ENCODE measurements at places on chromosomes 16 and 17. TPM values are rescaled to one million over a fixed set of nuclear protein-coding genes. Genes with fewer than 3 reads are reported as not detected.
A peak's percentile ranks its signal among the peaks of the same experiment; 100 is the strongest.

DNA sequence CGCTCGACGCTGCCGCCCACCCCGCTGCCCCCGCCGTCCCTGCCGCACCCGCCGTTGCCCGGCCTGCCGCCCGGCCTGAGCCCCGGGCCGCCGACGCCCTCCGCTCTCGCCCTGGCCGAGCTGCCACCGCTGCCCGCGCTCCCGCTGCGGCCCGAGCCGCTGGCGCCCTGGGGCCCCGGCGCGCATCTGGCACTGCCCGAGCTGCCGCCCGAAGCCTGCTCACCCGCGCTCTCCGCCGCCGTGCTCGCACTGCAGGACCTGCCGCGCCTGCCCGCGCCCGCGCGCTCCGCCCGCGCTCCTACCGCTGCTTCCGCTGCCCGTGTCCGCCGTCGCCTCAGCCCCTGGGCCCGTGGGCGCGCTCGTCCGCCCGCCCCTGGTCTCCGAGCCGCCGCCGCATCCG lies 8.4 kb upstream of the CLDN9 start:
- H3K27me3 ChIP-seq, result peaks cover 48% of the 10 kb centered on the region
- H3K4me1 ChIP-seq, result peaks cover 25% of the 10 kb centered on the region
- no peak for DNase-seq
- no peak overlapping the region for H3K27ac ChIP-seq

DNA sequence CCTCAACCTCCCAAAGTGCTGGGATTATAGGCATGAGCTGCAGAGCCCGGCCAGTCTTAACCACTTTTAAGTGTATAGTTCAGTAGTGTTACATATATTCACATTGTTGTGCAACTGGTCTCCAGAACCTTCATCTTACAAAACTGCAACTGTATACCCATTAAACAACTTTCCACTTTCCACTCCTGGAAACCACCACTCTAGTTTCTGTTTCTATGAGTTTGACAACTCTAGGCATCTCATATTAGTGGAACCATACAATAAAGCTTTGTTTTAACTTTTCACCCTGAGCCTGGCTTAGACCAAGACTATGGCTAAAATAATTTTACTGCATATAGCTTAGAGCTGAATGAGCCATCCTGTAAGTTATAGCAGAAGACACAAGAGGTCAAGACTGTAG lies 108.0 kb upstream of the GOT2 start:
- H3K4me1 ChIP-seq, result no peaks in the 10 kb centered on the region
- H3K27ac ChIP-seq, result no peak overlapping the region
- no peaks in the 10 kb centered on the region for H3K36me3 ChIP-seq
- H3K4me3 ChIP-seq, result no peak overlapping the region
- no peak for DNase-seq

GRCh38 chr17:61463316-61464129 lies 11.3 kb downstream of the TBX4 start:
- no peak overlapping the region for H3K4me3 ChIP-seq
- no peak overlapping the region for H3K27ac ChIP-seq
- peaks cover 59% of the 10 kb centered on the region for H3K27me3 ChIP-seq
- peaks cover 14% of the 10 kb centered on the region for H3K4me1 ChIP-seq

DNA sequence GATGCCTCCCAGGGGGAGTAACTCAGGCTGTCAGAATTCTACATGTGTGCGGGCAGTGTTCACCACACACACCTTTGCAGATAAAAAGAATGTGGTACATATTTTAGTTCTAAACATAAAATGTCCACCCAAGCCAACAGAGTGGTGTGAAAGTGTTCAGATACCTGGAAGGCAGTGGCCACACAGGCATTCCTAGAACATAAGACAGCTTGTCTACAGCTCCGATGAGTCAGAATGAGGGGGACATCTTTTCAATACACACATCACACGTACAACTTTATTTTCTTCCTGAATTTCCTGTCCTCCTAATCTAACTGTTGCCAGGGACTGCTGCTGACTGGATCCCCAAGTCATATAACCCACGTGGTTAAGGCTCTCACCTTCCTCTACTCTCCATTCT lies 142.3 kb downstream of the ZFHX3 start:
- H3K4me1 ChIP-seq, result peaks cover 8% of the 10 kb centered on the region
- no peaks in the 10 kb centered on the region for H3K36me3 ChIP-seq
- no peak for DNase-seq
- no peak overlapping the region for H3K27ac ChIP-seq

DNA sequence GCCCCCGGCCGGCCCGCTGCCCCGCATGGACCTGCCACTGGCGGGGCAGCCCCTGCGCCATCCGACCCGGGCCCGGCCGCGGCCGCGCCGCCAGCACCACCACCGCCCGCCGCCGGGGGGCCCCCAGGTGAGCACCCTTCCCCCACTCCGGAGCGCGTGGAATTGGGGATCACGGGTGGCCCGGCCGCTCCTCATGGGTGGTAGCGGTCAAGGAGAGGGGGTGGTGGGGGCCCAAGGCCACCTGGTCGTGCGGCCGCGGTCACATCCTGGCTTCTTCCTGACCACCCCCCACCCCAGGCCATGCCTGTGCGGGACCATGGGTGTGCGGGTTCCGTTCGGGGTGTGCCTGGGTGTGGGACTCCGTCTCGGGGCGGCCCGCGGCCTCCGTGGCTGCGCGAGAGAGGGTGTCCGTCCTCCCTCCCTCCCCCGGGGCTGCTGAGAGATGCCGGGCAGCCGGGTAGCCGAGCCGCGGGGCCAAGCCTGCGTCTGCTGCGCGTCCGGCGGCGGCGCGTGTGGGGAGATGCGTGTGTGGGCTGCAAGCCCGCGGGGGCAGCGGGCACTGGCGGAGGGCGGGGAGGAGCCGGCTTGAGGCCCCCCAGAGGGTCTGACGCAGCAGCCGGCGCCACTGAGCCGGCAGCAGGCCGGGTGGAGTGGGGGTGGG lies 6.8 kb downstream of the ACD start:
- H3K4me3 ChIP-seq, result peak overlapping the region; percentile 43
- H3K36me3 ChIP-seq, result peaks cover 16% of the 10 kb centered on the region
- H3K27me3 ChIP-seq, result peaks cover 65% of the 10 kb centered on the region

Gene SHISA6
- total RNA-seq, result 4.9 TPM

Gene KRT17
- 2,751 TPM for total RNA-seq

GRCh38 chr16:19162085-19162484 lies 6.0 kb upstream of the SYT17 start:
- no peak for DNase-seq
- no peak overlapping the region for H3K4me3 ChIP-seq
- no peaks in the 10 kb centered on the region for H3K36me3 ChIP-seq
- H3K27ac ChIP-seq, result no peak overlapping the region
- H3K4me1 ChIP-seq, result no peaks in the 10 kb centered on the region

GRCh38 chr17:76492123-76492988 lies 8.9 kb downstream of the RHBDF2 start:
- peak overlapping the region; percentile 1 for H3K4me3 ChIP-seq
- no peak for DNase-seq
- no peaks in the 10 kb centered on the region for H3K36me3 ChIP-seq
- peaks cover 48% of the 10 kb centered on the region for H3K4me1 ChIP-seq
- H3K27ac ChIP-seq, result peak overlapping the region; percentile 76
- no peaks in the 10 kb centered on the region for H3K27me3 ChIP-seq

DNA sequence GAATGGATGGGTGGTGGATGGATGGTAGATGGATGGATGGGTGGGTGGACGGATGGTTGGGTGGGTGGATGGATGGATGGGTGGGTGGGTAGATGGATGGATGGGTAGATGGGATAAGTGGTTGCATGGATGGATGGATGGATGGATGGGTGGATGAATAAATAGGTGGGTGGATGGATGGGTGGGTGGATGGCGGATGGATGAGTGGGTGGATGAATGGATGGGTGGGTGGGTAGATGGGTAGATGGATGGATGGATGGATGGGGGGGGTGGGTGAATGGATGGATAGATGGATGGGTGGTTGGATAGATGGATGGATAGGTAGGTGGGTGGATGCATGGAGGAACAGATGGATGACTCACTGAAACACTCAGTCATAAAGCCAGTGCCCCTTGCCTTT lies 51.0 kb upstream of the FASN start:
- H3K36me3 ChIP-seq, result no peaks in the 10 kb centered on the region
- H3K4me3 ChIP-seq, result no peak overlapping the region
- H3K27me3 ChIP-seq, result no peaks in the 10 kb centered on the region

- H3K27ac ChIP-seq, result no peak overlapping the region
- no peak overlapping the region for H3K4me3 ChIP-seq
- H3K36me3 ChIP-seq, result no peaks in the 10 kb centered on the region
- H3K4me1 ChIP-seq, result peaks cover 1% of the 10 kb centered on the region
- no peak for DNase-seq
These were observed 147.4 kb upstream of the SDK2 start for GRCh38 chr17:73791631-73792030.

GRCh38 chr17:6408276-6408675 lies 26.6 kb downstream of the AIPL1 start:
- H3K4me3 ChIP-seq, result no peak overlapping the region
- H3K36me3 ChIP-seq, result no peaks in the 10 kb centered on the region
- no peak for DNase-seq

- H3K4me3 ChIP-seq, result no peak overlapping the region
- DNase-seq, result no peak
- H3K36me3 ChIP-seq, result peaks cover 81% of the 10 kb centered on the region
- no peaks in the 10 kb centered on the region for H3K4me1 ChIP-seq
These were observed 34.6 kb downstream of the NME2 start for GRCh38 chr17:51200846-51201245.

Gene ANKS4B
- total RNA-seq, result not detected

DNA sequence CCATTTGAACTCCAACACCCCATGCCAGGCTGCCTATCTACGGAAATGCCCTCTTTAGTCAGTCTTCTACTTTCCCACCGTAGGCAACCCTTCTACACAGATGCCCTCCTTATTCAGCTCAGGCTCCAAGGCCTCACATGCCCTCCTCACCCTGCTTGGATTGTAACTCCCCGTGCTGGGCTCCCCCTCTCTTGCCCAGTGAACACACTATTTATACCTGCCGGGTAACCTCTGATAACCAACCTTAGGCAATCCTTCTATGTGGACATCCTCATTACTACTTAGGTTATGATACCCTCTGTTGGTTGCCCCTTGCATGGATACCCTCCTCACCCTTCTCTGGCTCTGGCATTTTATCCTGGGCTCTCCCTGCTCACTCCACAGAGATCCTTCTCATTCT lies 50.3 kb downstream of the NFAT5 start:
- DNase-seq, result no peak
- no peaks in the 10 kb centered on the region for H3K27me3 ChIP-seq
- H3K4me1 ChIP-seq, result peaks cover 57% of the 10 kb centered on the region
- no peaks in the 10 kb centered on the region for H3K36me3 ChIP-seq
- no peak overlapping the region for H3K4me3 ChIP-seq
- H3K27ac ChIP-seq, result no peak overlapping the region

DNA sequence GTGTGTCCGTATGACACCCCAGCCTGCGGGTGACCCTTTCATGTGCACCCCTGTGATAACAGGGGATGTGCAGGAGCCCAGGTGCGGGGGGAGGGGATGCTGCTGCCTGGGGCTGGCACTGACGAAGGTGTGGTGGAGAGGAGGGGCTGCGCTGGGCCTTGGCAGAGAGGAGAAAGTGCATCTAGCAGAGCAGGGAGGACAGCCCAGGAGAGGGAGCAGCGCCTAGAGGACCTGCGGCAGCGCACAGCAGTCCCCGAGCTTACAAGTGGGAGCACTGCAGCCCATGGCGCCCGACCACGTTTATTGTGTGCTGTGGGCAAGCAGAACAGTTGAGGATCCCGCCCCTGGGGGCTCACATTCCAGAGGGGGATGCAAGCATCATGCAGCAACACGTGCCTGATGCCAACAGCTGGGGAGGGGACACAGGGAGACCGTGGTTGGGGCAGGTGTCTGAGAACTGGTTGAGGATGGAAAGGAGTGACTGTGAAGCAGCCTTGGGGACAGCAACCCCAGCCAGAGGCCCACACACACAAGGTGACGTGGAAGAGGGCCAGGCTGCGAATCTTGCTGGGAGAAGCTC lies 10.9 kb upstream of the SLC7A5 start:
- H3K27me3 ChIP-seq, result peaks cover 49% of the 10 kb centered on the region
- DNase-seq, result no peak

DNA sequence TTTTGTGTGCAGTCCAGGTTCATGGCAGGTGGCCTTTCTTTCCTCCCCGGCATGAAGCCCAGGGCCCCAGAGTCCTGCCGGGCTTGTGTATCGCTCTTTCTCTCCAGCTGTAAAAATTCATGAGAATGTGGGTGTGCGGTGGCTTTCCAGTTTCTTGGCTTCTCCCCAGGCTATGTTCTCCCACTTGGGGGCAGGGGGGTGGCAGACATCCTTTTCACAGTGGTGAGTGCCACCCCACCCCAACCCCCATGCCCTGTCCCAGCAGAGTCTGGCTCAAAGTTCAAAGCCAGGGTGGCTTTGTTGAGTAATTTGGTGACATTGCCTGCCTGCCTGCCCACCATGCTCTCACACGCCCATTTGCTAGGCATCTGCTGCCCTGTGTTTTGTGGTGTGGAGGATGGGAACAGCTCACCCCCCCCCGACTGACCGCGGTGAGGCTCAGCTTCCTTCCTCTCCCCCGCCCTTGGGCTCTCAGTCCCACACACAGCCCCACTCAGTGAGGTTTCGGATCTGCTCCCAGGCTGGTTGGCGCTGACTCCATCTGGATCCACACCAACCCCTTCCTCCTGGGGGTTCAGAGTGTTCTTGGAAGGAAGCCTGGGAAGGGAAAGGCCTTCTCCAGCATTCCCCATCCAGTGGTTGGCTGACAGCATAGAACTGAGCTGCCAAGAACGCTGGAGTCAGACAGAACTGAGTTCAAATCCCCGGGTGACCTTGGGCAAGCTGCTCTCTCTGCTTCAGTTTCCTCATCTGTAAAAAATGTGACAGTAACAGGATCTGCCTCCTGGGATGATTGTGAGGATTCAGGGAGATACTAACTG lies 36.0 kb downstream of the CHD9 start:
- DNase-seq, result peak; percentile 96
- peak overlapping the region; percentile 30 for H3K4me3 ChIP-seq
- no peaks in the 10 kb centered on the region for H3K36me3 ChIP-seq
- peak overlapping the region; percentile 91 for H3K27ac ChIP-seq
- H3K4me1 ChIP-seq, result peaks cover 84% of the 10 kb centered on the region

Gene MYH1
- total RNA-seq, result not detected

DNA sequence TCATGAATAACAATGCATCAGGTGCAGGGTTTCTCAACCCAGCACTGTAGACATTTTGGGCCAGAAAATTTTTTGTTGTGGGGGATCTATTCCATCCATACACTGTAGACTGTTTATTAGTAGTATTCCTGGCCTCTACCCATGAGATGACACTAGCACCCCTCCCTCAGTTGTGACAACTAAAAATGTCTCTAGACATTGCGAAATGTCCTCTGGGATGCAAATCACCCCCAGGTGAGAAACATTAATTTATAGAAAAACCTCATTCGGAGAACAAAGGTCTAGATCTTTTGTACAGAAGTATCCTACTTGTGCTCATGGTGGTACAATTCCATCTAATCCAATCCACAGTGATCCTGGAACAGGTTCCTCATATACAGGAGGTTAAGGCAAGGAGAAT lies 4.3 kb downstream of the ADAT1 start:
- no peak overlapping the region for H3K4me3 ChIP-seq
- no peak overlapping the region for H3K27ac ChIP-seq
- no peaks in the 10 kb centered on the region for H3K27me3 ChIP-seq
- peaks cover 54% of the 10 kb centered on the region for H3K36me3 ChIP-seq

DNA sequence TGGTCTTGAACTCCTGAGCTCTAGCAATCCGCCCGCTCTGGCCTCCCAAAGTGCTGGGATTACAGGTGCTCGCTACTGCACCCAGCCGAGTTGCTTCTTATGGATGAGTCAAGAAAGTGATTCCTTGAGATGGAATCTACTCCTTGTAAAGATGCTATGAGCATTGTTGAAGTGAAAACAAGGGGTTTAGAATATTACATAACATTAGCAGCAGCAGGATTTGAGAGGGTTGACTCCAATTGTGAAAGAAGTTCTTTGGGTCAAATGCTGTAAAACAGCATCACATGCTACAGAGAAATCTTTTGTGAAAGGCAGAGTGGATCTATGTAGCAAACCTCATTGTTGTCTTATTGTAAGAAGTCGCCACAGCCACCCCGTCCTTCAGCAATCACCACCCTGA lies 72.7 kb downstream of the NT5M start:
- peak overlapping the region; percentile 79 for H3K27ac ChIP-seq
- no peak overlapping the region for H3K4me3 ChIP-seq
- H3K4me1 ChIP-seq, result peaks cover 26% of the 10 kb centered on the region
- DNase-seq, result no peak
- H3K27me3 ChIP-seq, result no peaks in the 10 kb centered on the region

All from suprapubic skin (tissue), 4 donors.